ENCODE measurements at places on chromosomes 12 and 14. TPM values are rescaled to one million over a fixed set of nuclear protein-coding genes. Genes with fewer than 3 reads are reported as not detected.

GRCh38 chr12:41334390-41334789 is 146.3 kb downstream of the PDZRN4 start:
- no peak for DNase-seq

- DNase-seq, result no peak
Observed at GRCh38 chr12:63888908-63889635, 44.6 kb downstream of the SRGAP1 start.

DNA sequence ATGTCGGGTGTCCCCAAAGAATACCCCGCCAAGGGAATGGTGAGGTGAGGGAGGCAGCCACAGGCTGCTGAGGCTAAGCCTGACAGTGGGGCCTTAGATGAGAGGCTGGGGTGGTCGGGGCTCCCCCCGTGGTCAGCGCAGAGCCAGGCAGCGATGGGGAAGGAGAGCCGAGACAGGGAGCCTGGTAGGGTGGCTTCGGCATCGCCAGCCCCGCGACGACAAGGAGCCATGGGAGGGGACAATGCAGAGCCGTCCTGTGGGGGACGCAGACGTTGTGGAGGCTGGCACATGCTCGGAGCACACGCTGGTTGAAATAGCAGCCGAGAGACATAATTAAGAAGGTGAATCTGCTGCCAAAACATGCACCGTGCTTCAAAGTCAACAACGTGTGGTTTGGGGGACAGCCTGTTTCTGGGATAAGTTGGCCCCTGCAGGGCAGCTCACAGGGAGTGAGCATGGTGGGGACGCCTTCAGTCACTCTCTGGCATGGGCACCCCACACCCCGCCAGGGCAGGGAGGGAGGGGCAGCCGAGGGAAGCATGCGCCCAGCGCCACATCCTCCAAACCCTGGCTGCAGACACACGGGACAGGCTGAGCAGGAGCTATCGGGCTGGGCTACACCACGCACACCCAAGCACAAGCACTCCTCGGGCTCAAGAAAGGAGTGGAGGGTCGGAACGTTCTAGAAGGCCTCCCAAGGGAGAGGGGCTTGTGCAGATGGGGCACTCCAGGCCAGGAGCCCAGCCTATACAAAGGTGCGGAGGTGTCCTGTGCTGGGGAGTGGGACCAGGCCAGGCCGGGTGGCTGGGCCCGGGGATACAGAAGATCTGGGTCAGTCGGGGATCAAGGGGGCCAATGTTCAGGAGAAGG is 66.6 kb upstream of the C14orf180 start:
- DNase-seq, result no peak

- DNase-seq, result peak; percentile 43
Observed at GRCh38 chr14:92690171-92691011, 58.0 kb downstream of the LGMN start.

DNA sequence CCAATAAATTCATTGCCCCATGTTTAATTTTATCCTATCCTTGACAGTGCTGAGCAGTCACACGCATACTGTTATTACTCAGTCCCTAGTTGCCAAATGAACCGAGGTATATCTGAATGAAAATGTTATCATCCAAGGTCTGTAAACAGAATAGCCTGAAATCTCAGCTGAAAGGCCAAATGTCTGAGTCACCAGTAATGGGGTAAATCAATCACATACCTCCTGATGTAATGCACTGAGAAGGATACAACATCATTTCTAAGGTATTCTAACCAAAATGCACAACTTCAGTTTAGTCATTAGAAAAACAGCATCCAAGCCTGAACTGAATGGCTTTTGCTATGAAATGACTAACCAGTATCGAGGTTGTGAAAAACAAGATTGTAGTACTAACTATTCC is 228.6 kb downstream of the DPF3 start:
- no peak for DNase-seq

The MYO1H gene
- polyA plus RNA-seq, result not detected

The CCDC175 gene
- not detected for polyA plus RNA-seq
